ENCODE measurements at places on chromosomes 7 and 10. TPM values are rescaled to one million over a fixed set of nuclear protein-coding genes. Genes with fewer than 3 reads are reported as not detected.

GRM3 gene
- total RNA-seq: 0.18 TPM

GRB10 gene
- 57.0 TPM for total RNA-seq

SSC4D gene
- 3.7 TPM for total RNA-seq

PDE6C gene
- not detected for total RNA-seq

NRP1 gene
- total RNA-seq: 170 TPM

LRRC17 gene
- total RNA-seq: 41.7 TPM

LAMB1 gene
- total RNA-seq: 493 TPM

NPTX2 gene
- total RNA-seq: 2.3 TPM

RET gene
- total RNA-seq: 16.9 TPM
